Iris pigment epithelial cell (primary cell): ENCODE measurements at places on chromosomes 3 and 15.

DNA sequence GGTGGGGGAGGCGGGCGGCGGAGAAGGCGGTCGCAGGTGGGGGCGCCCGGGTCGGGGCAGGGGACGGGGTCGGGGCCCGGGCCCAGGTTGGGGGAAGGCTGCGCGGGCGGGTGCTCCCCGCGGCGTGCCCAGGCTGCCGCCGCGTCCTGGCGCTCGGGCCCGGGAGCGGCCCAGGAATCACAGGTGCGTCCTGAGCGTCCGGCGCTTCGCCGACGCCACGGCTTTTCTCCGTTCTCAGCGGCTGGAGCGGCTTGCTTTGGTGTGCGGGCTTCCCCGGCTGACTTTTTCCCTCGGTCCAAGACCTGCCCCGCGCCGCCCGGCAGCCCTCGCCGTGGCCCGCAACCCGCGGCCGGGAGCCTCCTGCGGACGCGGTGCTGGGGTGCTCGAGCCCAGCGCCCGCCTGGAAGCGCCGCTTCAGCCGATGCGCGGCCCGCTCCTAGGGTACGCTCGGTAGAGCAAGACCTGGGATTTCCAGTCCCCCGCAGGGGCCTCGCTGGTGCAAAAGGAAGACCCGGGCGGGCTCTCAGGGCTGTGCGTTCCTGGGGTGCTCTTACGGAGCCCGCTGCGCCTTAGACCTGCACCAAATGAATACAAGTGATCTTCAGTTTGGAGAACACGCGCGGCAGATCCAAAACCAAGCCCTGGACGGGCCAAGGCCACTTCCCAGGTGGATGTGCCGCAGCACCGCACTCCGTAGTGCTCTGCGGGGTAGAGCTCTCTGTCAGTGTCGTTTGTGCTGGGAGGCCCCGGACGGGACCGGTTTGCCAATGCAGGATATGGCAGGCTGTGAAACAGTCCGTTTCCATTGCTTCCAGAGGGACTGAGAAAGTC, 639 bp downstream of the NIPA1 start:
- peak; percentile 49 for DNase-seq

DNA sequence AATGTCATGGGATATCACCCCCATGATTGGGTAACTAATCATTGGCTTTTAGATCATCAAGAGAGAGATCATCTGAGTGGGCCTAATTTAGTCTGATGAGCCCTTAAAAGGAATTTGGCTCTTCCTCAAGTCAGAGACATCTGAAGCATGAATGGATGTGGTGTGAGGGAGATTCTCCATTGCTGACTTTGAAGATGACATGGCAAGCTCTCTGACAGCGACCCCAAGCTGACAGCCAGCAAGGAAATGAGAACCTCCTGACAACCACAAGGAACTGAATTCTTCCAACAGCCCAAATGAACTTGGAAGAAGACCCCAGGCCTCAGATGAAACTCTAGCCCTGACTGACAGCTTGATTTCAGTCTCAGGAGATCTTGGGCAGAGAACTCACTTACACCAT, 108.4 kb upstream of the SPATA12 start:
- DNase-seq: no peak

DNA sequence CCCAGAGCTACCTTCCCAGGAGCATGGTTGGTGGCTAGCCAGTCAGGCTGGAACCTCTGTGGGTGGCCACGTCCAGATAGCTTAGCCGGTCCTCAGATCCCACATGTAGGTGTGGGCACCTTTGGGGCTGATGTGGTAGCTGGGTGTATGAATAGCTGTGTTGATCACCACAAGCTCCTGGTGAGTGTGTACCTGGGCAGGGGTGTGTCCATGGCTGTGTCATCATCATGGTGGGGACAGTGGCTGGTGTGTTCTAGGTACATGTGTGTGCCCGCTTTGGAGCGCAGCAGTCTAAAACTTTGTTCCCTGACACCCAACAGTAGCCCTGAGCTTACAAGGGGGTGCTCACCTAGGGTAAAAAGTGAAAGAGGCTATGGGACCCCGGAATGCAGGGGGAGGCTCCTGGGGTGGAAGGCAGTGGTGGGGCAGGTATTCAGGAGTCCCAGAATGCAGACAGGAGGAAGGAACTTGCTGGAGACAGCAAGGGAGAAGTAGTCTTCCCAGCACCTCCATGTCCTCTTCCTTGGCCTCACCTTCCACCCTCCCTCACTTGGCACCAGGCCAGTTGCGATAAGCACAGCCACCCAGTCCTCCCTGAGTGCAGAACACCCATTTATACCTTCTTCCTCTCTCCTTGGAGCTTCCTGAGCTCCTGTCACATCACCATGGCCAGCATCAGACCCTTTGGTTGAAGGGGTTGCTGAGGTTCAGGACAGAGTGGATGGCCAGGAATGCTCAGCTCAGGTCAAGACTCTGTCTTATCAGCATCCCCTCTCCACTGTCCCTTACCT, 1.2 kb downstream of the CISH start:
- no peak for DNase-seq

DNA sequence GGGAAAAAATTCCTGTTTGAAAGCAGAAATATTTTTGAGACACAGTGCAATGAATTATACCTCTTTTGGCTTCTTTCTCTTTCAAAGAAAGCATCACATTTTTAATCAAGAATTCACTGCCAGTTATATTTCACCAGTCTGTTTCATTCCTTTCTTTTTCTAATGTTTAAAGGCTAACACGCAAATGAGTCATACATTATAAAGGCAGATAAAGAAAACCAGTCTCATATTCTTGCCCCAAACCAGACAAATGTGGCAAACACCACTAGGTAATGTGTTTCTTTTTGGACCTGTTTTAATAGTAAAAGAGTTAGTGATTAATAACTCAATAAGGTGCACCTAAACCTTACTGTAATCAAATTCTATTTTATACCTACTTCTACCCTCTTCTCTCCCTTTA, 83.8 kb downstream of the PLOD2 start:
- DNase-seq: no peak

- DNase-seq: peak; percentile 63
Measured at GRCh38 chr15:74616366-74616939, 817 bp downstream of the CLK3 start.

GRCh38 chr3:12193485-12194165, 34.9 kb upstream of the TIMP4 start:
- peak; percentile 99 for DNase-seq

DNA sequence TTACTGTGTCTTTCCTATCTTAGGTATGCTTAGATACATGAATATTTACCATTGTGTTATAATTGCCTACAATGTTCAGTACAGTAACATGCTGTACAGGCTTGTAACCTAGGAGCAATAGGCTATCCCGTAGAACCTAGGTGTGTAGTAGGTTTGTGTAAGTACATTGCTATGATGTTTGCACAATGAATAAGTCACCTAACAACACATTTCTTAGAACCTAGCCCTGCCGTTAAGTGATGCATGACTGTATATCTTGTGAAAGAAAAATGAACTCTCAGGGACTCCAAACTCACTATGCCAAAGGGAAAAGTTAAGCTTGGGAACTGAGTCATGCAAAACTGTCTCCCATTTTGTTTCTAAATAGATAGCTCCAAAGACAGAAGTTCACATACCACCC, 91.5 kb upstream of the ACP3 start:
- DNase-seq: no peak

DNA sequence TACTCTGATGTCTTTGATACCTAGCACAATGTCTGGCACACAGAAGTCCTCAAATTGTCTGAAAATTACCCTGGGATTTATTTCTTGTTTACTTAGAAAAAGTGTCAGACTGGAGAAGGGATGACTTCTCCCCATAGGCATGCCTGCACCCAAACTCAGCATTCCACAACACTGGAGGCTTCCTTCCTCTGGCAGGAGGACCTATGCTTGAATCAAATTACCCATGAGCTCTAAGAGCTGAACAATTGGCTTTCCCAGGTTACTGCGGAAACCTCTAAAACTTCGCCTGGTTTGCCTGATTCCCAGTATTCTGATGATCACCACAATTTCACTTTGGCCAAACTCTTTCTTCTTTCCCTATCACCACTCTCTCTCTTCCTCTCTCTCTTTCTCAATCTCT, 217.4 kb downstream of the DIPK2A start:
- DNase-seq: peak; percentile 50

GRCh38 chr3:197026481-197026866, 3.1 kb downstream of the MELTF start:
- DNase-seq: no peak

- DNase-seq: peak; percentile 45
Measured at GRCh38 chr3:12479919-12480427, 4.3 kb upstream of the TSEN2 start.

- DNase-seq: no peak
Measured at GRCh38 chr3:13045904-13046568, 27.2 kb downstream of the IQSEC1 start.

DNA sequence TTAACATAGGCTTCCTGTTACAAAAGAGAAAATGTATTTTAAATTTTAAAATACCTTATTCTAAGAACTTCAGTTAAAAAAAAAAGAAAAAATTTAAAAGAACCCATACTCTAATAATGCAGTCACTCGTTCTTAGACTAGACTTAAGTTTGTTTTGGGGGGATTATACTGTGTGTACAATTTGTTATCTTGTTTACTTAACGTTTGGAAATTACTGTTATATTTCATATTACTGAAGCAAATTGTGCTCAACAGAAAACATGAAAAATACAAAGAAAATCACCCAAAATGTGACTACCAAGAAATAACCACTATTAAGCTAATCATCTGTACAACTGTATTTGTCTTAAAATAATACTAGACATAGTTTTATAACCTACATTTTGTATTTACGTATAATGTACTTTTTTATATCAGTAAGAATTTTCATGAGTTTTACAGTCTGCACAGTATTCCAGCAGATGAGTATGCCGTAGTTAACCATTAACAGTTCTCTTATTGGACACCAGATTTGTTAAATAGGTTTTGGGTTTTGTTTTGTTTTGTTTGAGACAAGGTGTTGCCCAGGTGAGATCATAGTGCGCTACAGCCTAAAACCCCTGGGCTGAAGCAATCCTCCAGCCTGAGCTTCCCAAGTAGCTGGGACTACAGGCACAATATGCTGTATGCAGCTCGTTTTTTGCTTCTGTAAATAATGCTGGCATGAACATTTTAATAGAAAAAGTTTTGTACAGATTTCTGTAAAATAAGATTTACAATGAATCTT, 88.8 kb upstream of the CHD2 start:
- no peak for DNase-seq

- DNase-seq: no peak
Measured at GRCh38 chr3:14672588-14672987, 2.4 kb upstream of the C3orf20 start.

DNA sequence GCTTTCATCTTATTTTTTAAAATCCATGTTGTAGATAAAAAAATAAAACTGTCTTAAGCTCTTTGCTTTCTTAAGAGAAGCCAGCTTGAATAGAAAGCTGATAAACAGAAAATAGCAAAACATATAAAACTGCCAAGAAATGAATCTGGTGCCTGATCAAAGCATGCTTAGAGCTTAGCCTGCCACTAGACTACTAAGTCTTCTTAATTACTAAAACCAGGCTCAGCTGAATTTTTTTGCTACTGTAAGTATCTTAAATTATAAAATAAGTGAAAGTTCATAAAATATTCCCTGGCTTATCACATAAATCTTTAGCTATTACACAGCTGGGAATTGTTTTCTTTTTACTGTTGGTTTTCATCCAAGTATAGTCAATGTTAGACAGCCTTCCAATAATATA, 803.9 kb downstream of the DIPK2A start:
- no peak for DNase-seq

DNA sequence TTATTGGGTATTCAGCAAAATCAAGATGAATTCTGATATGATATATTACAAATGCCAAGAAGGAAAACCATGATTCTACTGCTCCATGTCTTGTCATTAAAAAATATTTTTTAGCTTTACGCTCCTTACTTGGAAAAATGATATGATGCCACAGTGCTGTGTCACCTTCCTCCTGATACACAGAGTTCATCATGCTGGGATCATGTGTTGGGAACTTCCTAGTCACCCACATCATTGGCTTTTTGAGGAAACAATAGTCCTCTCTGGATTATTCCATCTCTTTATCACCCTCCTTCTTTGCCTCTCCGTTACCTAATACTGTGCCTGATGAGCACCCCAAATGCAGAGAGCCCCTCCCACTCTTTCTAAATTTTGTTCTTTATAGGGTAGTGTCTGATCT, 94.3 kb upstream of the PFN2 start:
- no peak for DNase-seq

- DNase-seq: no peak
Measured at GRCh38 chr15:82030176-82030575, 15.6 kb downstream of the MEX3B start.

DNA sequence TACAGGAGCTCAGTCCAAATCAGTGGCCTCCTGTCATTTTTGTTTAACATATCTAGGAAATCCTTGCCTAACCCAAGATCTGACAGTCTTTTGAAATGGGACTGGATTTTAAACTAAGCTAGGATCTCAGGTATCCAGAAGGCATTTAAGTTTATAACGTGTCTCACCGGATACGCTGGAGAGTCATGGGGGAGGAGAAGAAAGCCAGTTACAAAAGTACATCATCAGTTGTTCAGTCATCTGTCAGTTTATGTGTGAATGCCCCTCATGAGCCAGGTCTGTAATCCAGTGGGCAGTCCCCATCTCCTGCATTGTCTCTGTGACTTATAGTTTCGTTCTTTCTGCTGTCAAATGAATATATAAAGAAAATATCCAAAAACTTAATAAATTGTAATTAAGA, 44.4 kb downstream of the RAB7A start:
- DNase-seq: no peak

DNA sequence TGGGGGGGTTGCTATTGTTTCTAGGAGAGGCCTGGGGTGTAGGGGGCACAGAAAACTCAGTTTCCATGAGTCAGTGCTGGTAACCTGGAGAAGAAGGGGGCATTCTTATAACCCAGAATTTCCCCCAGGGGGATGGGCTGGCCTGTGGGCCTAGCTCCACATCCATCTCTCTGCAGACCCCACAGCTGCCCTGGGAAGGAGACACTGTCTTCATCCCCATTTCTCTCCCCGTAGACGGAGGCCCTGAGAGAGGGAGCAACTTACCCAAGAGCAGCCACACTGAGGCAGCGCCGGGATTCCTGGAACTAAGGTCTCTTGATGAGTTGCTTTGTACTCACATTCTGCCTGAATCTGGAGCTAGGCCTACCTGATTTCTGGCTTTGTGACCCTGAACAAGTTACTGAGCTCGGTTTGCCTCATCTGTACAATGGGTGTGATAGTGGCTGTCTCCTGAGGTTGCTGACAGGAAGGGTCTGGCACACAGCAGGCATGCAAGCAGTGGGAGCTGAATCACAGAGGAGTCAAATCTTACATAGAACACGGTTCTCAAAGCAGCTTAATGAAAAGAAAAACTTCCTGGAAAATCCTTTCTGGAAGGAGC, 55.0 kb upstream of the LCTL start:
- DNase-seq: no peak

DNA sequence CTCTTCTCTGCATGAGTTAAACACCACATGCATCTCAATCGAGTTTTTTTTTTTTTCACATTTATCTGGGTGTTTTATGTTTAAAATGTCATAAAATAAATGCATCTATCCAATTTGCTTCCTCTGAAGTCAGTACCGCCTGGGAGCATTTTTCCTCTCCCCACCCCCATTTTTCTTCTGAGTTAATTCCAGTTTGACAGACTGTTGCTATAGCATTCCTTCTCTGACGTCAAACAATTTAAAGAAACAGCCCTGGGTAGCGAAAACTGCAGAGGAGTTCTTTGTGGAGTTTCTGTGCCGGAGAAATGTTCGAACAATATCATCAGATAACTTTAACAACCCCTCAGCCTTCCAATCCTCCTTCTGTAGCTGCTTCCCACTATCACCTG, 900 bp upstream of the GNB4 start:
- peak; percentile 84 for DNase-seq
